ENCODE measurements at places on chromosomes 11 and 22. TPM values are rescaled to one million over a fixed set of nuclear protein-coding genes. Genes with fewer than 3 reads are reported as not detected.

SRSF8 gene
- 11.4 TPM for total RNA-seq

MMP13 gene
- total RNA-seq, result not detected

C11orf52 gene
- not detected for total RNA-seq

MB gene
- total RNA-seq, result not detected

CSF2RB gene
- 3.5 TPM for total RNA-seq

OR4C13 gene
- not detected for total RNA-seq

VSIG2 gene
- 0.85 TPM for total RNA-seq

VSTM5 gene
- 0.09 TPM for total RNA-seq

SFI1 gene
- 20.7 TPM for total RNA-seq

E2F8 gene
- 1.0 TPM for total RNA-seq

FGF3 gene
- not detected for total RNA-seq

NNMT gene
- total RNA-seq, result 378 TPM

MMP8 gene
- total RNA-seq, result not detected

LIN7C gene
- 41.5 TPM for total RNA-seq

IL10RA gene
- not detected for total RNA-seq

FXYD6 gene
- not detected for total RNA-seq

MPZL2 gene
- 118 TPM for total RNA-seq

IGF2 gene
- total RNA-seq, result 4.7 TPM

OR5P2 gene
- total RNA-seq, result 0.09 TPM

UNC93B1 gene
- 9.0 TPM for total RNA-seq

CARD10 gene
- total RNA-seq, result 52.6 TPM

GLB1L2 gene
- total RNA-seq, result 0.19 TPM

KCTD14 gene
- 0.36 TPM for total RNA-seq

CARD16 gene
- 42.3 TPM for total RNA-seq

POTEH gene
- total RNA-seq, result not detected

SEC14L6 gene
- under 0.01 TPM for total RNA-seq

BDNF gene
- total RNA-seq, result 16.0 TPM
